T-helper 2 cell (primary cell): ENCODE measurements at places on chromosomes 5 and 9.

- DNase-seq = no peak
Observed at GRCh38 chr9:96177005-96177718, 124.8 kb downstream of the HSD17B3 start.

GRCh38 chr9:81022177-81022576 lies 667.2 kb downstream of the TLE1 start:
- no peak for DNase-seq

GRCh38 chr5:89703817-89704216 lies 705.7 kb downstream of the CETN3 start:
- no peak for DNase-seq

DNA sequence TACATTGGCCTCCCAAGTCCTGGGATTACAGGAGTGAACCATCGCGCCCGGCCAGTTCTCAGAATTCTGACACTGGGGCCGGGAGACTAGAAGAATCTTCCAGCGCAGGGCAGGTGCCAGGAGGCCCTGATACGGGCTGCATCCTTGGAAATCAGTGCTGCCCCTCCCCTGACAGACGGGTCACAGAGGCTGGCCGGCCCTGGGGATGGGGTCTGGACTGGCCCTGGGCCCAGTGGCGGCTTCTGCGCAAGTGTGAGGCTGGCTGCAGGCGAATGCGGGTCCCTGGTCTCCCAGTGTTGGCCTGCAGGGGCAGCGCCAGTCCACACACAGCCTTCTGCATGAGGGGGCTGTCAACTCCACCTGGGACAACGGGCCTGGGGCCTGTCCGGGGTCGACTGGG lies 831 bp upstream of the TBC1D9B start:
- no peak for DNase-seq

DNA sequence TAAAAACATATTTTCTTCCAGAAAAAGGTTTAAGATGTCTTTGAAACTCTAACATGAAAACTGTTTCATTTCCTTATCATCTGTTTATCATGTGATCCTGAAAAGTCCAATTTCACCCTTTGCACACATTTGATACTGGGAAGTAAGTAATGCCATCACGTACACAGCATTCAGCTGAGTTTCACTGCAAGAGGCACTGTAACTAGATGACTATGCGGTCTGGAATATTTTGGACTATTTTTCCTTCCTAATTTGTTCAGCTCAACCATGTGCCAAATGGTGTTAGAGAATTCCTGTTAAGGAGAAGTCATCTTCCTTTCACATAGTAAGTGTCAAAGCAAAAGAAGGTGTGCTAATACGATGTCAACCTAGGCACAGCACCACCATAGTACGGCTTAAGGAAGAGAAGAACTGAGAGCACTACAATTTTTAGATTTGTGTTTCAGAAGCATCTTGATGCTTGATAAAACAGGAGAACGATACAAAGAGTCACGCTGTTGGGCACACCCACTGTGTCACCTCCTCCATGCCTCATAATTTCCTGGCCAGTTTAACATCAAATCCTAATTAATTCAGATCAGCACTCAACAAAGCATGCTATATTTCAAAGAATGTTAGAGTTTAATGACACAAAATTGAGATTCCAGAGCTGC lies 77.5 kb downstream of the GNAQ start:
- DNase-seq = no peak

DNA sequence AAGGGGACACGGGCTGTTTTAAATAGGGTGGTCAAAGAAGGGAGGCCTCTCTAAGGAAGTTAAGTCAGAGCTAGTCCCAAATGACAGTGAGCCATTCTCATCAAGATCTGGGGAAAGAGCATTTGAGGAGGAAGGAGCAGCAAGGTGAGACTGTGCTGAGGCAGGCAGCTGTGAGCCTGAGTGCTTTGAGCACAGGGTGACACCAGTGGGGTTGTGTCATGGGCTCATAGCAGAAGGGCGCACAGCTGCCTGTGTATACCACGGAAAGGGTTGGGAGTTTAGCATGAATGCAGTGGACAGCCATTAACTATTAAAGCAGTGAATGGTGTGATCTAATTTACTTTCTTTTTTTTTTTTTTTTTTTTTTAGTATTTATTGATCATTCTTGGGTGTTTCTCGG lies 19.2 kb downstream of the DMRT1 start:
- no peak for DNase-seq

DNA sequence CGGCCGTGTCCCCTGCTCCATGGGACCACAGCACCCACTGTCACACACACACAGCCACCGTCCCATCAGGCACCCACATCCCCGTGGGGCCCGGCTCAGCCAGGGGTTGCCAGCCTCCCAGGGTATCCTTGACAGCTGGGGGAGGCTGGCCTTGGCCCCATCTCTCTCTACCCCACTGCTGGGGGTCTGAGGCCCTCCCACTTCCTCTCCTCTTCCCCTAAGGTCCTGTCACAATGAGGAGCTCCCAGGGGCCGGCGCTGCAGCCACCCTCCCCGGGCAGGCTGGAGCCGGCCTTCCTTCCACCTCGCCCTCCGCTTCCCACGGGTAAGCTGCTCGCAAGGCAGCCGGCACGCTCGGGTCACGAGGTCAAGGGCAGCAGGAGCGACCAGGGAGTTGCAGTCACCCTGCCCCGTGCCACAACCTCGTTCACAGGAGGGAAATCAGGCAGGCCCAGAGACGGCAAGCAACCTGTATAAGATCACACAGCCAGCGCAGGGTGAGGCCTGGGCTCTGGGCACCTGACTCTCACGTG lies 38.6 kb upstream of the NOTCH1 start:
- DNase-seq = no peak

- no peak for DNase-seq
Observed at GRCh38 chr9:81477669-81478068, 211.7 kb downstream of the TLE1 start.

GRCh38 chr5:173781432-173781815 lies 106.7 kb upstream of the CPEB4 start:
- no peak for DNase-seq

- DNase-seq = peak; percentile 1
Observed at GRCh38 chr5:42779083-42779482, 22.5 kb downstream of the CCDC152 start.

GRCh38 chr5:56710826-56711590 lies 104.3 kb upstream of the MAP3K1 start:
- DNase-seq = peak; percentile 81

- no peak for DNase-seq
Observed at GRCh38 chr5:133243196-133243595, 191.4 kb downstream of the HSPA4 start.

DNA sequence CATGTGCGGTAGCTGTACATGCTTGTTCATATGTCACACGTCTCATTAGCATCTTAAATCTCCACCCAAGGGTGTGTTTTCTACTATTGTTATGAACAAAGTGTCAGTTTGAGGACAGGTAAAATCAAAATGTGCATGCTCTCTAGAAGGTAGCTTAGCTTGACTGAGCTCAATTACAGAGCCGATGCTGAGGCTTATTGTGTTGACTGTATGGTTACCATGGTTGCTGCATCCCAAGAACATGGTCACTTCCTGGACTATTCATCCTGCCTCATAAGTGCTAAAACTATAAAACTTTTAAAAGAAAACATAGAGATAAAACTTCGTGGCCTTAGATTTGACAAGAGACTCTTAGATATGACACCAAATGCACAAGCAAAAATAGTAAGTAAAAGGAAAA lies 426.1 kb upstream of the CTNND2 start:
- DNase-seq = no peak

DNA sequence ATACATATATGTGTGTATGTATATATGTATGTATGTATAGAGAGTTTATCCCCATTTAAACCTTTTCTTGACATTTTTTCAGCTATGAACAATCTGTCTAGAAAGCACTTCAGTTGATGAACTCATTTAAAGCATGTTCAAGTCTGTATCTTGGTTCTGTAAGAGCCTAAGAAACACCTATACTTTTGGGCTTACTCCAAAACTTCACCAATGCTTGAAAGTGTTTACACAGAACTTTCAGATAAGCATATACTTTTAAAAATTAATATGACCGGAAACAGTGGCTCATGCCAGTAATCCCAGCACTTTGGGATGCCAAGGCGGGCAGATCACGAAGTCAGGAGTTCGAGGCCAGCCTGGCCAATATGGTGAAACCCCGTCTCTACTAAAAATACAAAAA lies 30.8 kb downstream of the WDR41 start:
- DNase-seq = no peak

GRCh38 chr5:57441557-57441956 lies 41.1 kb downstream of the ACTBL2 start:
- DNase-seq = no peak

- no peak for DNase-seq
Observed at GRCh38 chr5:142293486-142293885, 31.3 kb downstream of the SPRY4 start.

GRCh38 chr5:158876263-158876942 lies 223.3 kb downstream of the EBF1 start:
- no peak for DNase-seq

GRCh38 chr5:169923988-169924387 lies 56.3 kb downstream of the INSYN2B start:
- DNase-seq = no peak

DNA sequence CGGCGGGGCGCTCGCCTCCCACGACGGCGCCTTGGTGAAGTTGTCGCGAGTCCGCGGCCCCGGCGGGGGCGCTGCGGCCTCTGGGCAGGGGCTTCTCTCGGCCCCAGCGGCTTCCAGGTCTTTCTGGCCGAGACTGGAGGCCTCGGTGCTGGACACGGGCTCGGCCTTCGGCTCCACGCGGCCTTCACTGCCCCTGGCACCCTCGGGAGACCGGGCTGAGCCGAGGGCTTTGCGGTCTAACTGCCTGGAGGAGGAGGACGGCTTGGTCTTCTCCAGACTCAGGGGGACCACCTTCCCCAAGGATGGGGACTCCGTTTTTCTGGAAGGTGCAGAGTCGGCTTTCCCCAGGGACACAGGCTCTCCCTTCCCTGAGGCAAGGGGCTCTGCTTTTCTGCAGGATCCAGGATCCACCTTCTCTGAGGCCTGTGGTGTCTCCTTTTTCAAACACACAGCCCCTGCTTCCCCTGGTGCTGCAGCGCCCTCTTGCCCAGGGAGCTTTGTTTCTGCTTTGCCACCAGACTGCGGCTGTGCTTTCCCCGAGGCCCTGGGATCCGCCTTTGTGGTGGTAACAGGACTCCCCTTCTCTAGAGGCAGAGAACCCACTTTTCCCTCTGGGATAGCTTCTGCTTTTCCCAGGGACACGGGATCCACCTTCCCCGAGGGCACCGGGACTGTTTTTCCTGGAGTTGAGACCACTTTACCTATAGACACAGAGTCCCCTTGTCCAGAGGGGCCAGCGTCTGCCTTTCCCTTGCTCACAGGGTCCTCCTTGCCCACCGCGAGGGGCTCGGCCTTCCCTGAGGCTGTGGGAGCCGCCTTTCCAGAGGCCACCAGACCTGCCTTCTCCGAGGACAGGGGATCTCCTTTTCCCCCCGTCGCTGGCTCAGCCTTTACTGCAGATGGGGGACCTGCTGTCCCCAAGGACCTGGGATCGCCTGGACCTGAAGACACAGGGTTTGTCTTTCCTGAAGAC lies 12.3 kb downstream of the GPRIN1 start:
- DNase-seq = peak; percentile 29

- no peak for DNase-seq
Observed at GRCh38 chr5:73116506-73116905, 3.9 kb upstream of the TMEM171 start.

GRCh38 chr5:102819634-102820033 lies 64.5 kb downstream of the PAM start:
- DNase-seq = no peak

- no peak for DNase-seq
Observed at GRCh38 chr9:115204904-115205453, 87.0 kb upstream of the TNC start.

GRCh38 chr5:135208555-135208902 lies 174.5 kb upstream of the PITX1 start:
- no peak for DNase-seq

GRCh38 chr5:75034137-75034739 lies 18.1 kb downstream of the GCNT4 start:
- DNase-seq = no peak

DNA sequence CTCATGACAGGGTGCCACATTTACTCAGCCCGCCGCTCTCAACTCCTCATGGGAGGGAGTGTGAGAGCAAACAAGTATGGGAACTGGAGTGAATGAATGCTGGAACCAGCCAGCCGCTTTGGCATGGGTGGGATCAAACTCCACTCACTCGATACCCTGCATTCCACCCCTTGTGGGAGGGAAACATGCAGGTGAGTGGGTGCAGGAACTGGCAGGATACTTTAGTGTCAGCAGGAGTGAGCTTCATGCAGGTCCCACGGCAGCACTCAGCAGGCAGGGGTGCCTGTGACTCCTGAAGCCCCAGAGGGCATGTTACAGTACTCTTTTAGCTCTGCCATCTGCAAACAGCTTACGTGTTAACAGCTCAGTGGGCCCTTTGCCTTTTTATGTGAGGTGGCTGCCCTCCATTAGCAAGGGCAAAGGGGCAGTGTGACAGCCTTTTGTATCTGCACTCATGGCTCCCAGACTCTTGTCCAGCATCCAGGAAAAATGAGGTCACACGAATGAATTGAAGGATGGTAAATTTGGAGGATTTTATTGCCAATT lies 433.2 kb upstream of the NMUR2 start:
- DNase-seq = no peak

- no peak for DNase-seq
Observed at GRCh38 chr9:7212101-7212500, 454.3 kb downstream of the KDM4C start.
